ENCODE measurements at places on chromosomes 6 and 20. TPM values are rescaled to one million over a fixed set of nuclear protein-coding genes. Genes with fewer than 3 reads are reported as not detected.

The MCHR2 gene
- total RNA-seq = 0.33 TPM

The TP53TG5 gene
- total RNA-seq = not detected

The CDSN gene
- total RNA-seq = not detected

The COX4I2 gene
- total RNA-seq = not detected

The C6orf58 gene
- total RNA-seq = not detected

The CD83 gene
- total RNA-seq = 1.1 TPM

The FRMD1 gene
- total RNA-seq = 0.83 TPM

The HEY2 gene
- total RNA-seq = 2.5 TPM

DNA sequence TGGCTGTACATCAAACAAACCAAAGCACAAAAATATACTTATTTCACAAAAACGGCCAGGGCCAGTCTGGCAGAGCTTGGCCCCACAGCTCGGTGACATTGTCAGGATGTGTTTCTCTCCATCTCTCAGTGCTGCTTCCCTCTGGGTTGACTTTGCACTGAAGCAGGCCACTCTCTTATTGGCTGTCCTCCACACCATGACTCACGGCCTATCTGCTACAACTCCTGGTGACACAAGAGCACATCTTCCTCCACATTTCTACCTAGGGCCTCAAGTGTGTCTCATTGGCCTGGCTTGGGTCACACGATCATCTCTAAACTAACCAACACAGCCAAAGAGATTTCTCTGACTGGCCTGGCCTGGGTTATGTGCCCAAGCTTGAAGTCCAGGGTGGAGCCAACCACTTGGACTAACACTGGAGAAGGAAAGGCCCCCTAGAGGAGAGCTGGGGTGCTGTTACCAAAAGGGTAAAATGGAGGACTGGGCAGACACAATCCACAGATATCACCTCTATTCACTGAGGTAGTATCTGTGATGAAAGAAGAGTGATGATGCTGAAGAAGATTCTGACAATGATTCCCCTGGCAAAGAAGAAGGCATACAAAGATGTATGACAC lies 159.8 kb upstream of the TSHZ2 start:
- H3K4me1 ChIP-seq = no peaks in the 10 kb centered on the region
- H3K27me3 ChIP-seq = no peaks in the 10 kb centered on the region
- H3K36me3 ChIP-seq = no peaks in the 10 kb centered on the region
- no peak overlapping the region for H3K4me3 ChIP-seq
- DNase-seq = no peak

DNA sequence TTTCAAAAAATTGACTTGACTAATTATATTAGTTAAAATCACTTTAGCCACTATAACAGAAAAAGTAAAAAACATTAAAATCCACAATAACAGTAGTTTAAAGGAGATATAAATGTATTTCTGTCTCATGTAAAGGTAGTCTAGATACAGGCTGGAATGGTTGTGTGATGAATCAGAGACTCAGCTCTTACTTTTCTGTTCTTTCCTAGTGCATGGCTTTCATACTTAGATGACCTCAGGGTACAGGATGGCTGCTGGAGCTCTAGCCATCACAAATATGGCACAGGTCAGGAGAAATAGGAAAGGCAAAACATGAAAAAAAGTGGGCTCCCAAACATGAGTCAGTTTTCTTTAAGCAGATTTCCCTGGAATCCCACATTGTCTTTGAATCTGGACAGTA lies 157.7 kb upstream of the FLRT3 start:
- H3K36me3 ChIP-seq = no peaks in the 10 kb centered on the region
- no peak for DNase-seq
- peaks cover 9% of the 10 kb centered on the region for H3K4me1 ChIP-seq
- no peaks in the 10 kb centered on the region for H3K27me3 ChIP-seq
- no peak overlapping the region for H3K4me3 ChIP-seq
- H3K27ac ChIP-seq = no peak overlapping the region

GRCh38 chr6:169274781-169275180 lies 21.1 kb upstream of the THBS2 start:
- no peaks in the 10 kb centered on the region for H3K4me1 ChIP-seq
- no peaks in the 10 kb centered on the region for H3K36me3 ChIP-seq
- no peak overlapping the region for H3K27ac ChIP-seq
- no peaks in the 10 kb centered on the region for H3K27me3 ChIP-seq

Data from sigmoid colon (tissue), 7 donors.